Activated CD4-positive, alpha-beta T cell treated with anti-CD3 and anti-CD28 coated beads, Interleukin-2, amount 10 ng/mL, durations not matched to agents 7 days and 5 days (primary cell): ENCODE measurements at places on chromosomes 3 and 15.

DNA sequence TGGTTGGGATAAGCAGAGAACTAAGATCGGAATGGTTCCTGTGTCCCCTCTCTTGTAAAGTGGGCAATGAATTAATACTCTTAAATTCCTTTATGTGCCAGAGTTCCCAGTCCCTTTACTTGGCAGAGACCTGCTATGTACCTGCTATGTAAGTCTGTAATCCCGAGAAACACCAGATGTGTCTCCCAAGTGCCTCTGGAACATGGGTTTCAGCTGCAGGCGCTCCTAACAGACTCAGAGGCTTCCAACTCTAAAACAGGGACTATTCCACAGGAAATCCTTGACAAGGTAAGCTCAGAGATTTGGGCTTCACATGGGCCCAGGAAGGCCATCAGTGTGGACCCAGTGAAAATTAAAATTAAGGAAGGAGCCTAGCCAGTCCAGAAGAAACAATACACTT lies 117.7 kb upstream of the PLCL2 start:
- DNase-seq = no peak

- no peak for DNase-seq
These were observed 718.2 kb downstream of the NTRK3 start for GRCh38 chr15:87538327-87538834.

DNA sequence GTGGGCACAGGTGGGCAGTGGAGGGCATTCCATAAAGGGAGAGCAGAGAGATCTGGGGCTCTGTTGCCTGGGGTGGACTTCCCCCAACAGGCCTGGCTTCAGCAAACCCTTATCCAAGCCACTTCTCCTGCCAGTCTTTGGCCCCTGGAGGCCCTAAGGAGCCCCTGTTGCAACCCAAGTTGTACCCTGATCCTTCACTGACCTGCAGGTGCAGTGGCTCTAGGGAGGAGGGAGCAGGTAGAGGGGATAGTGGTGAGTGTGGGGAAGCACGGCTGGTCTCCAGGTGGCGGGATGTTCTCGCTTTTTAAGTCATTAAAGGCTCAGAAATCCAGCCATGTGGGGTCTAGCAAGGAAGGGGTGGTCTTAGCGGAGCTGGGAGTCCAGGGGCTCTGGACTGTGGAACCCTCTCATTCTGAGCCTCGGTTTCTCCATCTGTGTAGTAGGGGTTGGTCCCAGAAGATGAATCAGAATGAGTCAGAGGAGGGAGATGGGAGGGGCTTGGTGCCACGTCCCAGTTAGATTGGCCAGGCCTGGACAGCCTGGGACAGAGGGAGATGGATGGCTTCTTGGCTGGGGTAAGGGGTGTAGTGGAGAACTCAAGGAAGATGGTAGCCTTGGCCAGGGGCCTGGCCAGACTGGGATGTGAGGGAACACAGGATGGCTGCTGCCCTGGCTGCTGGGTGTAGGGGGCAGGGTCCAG lies 2.6 kb downstream of the ZBTB47 start:
- no peak for DNase-seq

- DNase-seq = peak; percentile 94
These were observed 51.6 kb upstream of the XCR1 start for GRCh38 chr3:46078712-46079400.

GRCh38 chr15:76988867-76989780 lies 5.8 kb upstream of the PSTPIP1 start:
- DNase-seq = no peak

DNA sequence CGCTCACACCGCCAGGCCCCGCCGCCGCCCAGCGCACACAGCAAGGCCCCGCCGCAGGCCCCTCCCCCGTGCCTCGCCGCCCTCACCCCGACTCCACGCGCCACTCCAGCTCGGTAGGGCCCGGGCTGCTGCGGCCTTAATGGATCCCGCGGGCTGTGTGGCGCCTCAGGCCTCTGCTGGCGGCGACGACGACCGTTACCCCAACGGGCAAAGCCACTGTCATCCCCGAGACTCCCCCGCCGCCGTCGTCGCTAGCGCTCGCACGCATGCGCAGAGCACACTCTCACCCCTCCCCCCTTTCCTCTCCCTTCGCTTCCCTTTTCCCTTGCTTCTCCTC lies at the start of gene MSL2:
MSL2 (minus strand) TSS at position 272 of the 337 bp plus-strand sequence. CDS start 1,222 bp downstream, outside the sequence.
- DNase-seq = no peak

DNA sequence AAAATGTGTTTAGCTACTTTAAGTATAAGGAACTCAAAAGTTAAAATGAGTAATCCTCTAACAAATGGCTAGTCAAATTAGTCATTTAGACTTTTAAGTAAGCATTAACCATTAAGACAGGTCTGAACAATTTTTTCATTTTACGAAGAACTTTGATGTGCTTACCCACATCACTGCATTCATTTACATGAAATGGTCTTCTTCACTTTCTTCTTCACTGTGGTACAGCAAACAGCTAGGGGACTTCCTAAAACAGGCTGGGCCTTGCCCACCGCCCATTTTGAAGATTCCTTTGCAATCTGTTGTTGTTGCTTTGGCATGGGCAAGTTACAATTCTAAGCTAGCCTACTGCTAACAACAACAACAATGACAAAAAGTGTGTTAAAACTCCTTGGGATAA lies 67.4 kb downstream of the CBLB start:
- no peak for DNase-seq
